ENCODE measurements at places on chromosomes 11 and 22. TPM values are rescaled to one million over a fixed set of nuclear protein-coding genes. Genes with fewer than 3 reads are reported as not detected.

- H3K4me1 ChIP-seq: no peaks in the 10 kb centered on the region
- H3K27me3 ChIP-seq: no peaks in the 10 kb centered on the region
- H3K4me3 ChIP-seq: no peak overlapping the region
- DNase-seq: no peak
These were observed 48.1 kb upstream of the FGF3 start for GRCh38 chr11:69867076-69868005.

DNA sequence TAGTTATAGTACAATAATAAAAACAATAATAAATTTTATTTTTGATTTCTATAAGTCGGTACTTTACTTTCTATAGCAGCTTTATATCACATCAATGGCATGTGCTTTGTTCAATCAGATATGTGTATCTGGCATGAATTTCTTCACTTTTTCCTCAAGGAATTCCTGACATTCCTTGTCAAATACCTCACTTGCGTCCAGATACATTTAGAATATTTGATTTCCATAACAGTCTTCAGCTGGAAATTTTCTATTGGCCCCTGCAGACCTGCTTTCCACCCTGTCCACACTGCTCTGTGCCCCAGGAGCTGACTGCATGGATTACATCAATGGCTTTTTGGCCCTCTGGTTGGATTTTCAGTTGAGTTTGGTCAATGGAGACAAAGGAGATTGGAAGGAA, 93.2 kb downstream of the FAR1 start:
- no peaks in the 10 kb centered on the region for H3K27me3 ChIP-seq
- no peak for DNase-seq
- H3K4me3 ChIP-seq: no peak overlapping the region

- no peak overlapping the region for H3K4me3 ChIP-seq
- H3K27ac ChIP-seq: no peak overlapping the region
- no peaks in the 10 kb centered on the region for H3K27me3 ChIP-seq
- H3K36me3 ChIP-seq: no peaks in the 10 kb centered on the region
- no peak for DNase-seq
These were observed 136.0 kb downstream of the SERGEF start for GRCh38 chr11:17876827-17877226.

GRCh38 chr11:45538363-45538762, 127.1 kb downstream of the CHST1 start:
- no peak for DNase-seq
- H3K27me3 ChIP-seq: no peaks in the 10 kb centered on the region
- no peaks in the 10 kb centered on the region for H3K36me3 ChIP-seq

GRCh38 chr22:20031732-20032406, 11.0 kb downstream of the TANGO2 start:
- H3K36me3 ChIP-seq: peaks cover 18% of the 10 kb centered on the region
- H3K27me3 ChIP-seq: no peaks in the 10 kb centered on the region
- no peak for DNase-seq

- no peaks in the 10 kb centered on the region for H3K27me3 ChIP-seq
- DNase-seq: no peak
- no peak overlapping the region for H3K27ac ChIP-seq
- H3K4me1 ChIP-seq: no peaks in the 10 kb centered on the region
- no peak overlapping the region for H3K4me3 ChIP-seq
- H3K36me3 ChIP-seq: no peaks in the 10 kb centered on the region
These were observed 511.2 kb downstream of the BUD13 start for GRCh38 chr11:116261606-116262005.

DNA sequence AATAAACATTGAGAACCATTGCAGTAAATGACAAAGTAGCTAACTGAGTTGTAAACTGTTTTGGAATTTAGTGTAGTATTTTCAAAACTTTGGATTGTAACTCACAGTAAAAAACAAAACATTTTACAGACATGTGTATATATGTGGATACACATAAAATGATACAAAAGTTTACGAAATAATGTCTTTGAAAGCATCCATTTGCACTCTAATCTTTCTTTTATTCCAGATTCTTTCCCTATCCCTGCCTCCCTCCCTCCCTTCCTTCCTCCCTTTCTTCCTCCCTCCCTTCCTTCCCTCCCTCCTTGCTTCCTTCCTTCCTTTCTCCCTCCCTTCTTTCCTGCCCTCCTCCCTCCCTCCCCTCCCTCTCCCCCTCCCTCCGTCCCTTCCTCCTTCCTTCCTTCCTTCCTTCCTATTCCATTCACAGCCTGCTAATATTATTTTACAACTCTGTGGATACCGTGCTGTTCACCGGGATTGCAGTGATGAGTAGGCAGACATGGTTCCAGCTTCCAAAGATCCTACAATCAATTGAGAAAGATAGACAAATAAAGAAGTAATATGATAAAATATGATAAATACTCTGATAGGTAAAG, 3.5 kb downstream of the RRM1 start:
- H3K4me3 ChIP-seq: no peak overlapping the region
- no peak overlapping the region for H3K27ac ChIP-seq
- DNase-seq: no peak

- no peak overlapping the region for H3K27ac ChIP-seq
- DNase-seq: no peak
- H3K4me3 ChIP-seq: no peak overlapping the region
- H3K36me3 ChIP-seq: peaks cover 5% of the 10 kb centered on the region
- H3K4me1 ChIP-seq: peaks cover 8% of the 10 kb centered on the region
These were observed 5.5 kb downstream of the C11orf24 start for GRCh38 chr11:68266121-68266891.

- no peak overlapping the region for H3K4me3 ChIP-seq
- H3K4me1 ChIP-seq: no peaks in the 10 kb centered on the region
- H3K27ac ChIP-seq: no peak overlapping the region
- no peaks in the 10 kb centered on the region for H3K36me3 ChIP-seq
- DNase-seq: no peak
- no peaks in the 10 kb centered on the region for H3K27me3 ChIP-seq
These were observed 28.7 kb downstream of the AMOTL1 start for GRCh38 chr11:94796863-94797262.

GRCh38 chr22:38820020-38820419, 23.8 kb downstream of the NPTXR start:
- no peak for DNase-seq
- no peak overlapping the region for H3K4me3 ChIP-seq
- no peaks in the 10 kb centered on the region for H3K27me3 ChIP-seq
- no peak overlapping the region for H3K27ac ChIP-seq
- no peaks in the 10 kb centered on the region for H3K4me1 ChIP-seq
- no peaks in the 10 kb centered on the region for H3K36me3 ChIP-seq

DNA sequence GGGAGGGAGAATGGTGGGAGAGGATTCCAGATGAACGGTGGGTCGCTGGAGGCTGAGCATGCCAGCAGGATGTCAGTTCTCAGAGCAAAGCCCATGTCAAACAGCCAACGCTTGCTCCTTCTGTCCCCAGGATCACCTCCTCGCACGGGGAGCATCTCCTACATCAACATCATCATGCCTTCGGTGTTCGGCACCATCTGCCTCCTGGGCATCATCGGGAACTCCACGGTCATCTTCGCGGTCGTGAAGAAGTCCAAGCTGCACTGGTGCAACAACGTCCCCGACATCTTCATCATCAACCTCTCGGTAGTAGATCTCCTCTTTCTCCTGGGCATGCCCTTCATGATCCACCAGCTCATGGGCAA, 1.5 kb downstream of the MCHR1 start:
- H3K4me1 ChIP-seq: no peaks in the 10 kb centered on the region
- no peaks in the 10 kb centered on the region for H3K36me3 ChIP-seq
- no peak for DNase-seq

GRCh38 chr11:106495046-106495445, 417.6 kb downstream of the AASDHPPT start:
- H3K4me1 ChIP-seq: no peaks in the 10 kb centered on the region
- no peak overlapping the region for H3K4me3 ChIP-seq
- no peaks in the 10 kb centered on the region for H3K36me3 ChIP-seq
- H3K27me3 ChIP-seq: no peaks in the 10 kb centered on the region
- no peak overlapping the region for H3K27ac ChIP-seq
- no peak for DNase-seq

GRCh38 chr11:70944636-70945035, 307.7 kb downstream of the SHANK2 start:
- DNase-seq: no peak
- H3K4me3 ChIP-seq: no peak overlapping the region
- H3K36me3 ChIP-seq: no peaks in the 10 kb centered on the region
- H3K4me1 ChIP-seq: no peaks in the 10 kb centered on the region
- H3K27me3 ChIP-seq: no peaks in the 10 kb centered on the region

- H3K27ac ChIP-seq: no peak overlapping the region
- DNase-seq: no peak
- no peak overlapping the region for H3K4me3 ChIP-seq
- no peaks in the 10 kb centered on the region for H3K36me3 ChIP-seq
- H3K27me3 ChIP-seq: no peaks in the 10 kb centered on the region
- no peaks in the 10 kb centered on the region for H3K4me1 ChIP-seq
These were observed 22.1 kb upstream of the PEX26 start for GRCh38 chr22:18055619-18056160.

DNA sequence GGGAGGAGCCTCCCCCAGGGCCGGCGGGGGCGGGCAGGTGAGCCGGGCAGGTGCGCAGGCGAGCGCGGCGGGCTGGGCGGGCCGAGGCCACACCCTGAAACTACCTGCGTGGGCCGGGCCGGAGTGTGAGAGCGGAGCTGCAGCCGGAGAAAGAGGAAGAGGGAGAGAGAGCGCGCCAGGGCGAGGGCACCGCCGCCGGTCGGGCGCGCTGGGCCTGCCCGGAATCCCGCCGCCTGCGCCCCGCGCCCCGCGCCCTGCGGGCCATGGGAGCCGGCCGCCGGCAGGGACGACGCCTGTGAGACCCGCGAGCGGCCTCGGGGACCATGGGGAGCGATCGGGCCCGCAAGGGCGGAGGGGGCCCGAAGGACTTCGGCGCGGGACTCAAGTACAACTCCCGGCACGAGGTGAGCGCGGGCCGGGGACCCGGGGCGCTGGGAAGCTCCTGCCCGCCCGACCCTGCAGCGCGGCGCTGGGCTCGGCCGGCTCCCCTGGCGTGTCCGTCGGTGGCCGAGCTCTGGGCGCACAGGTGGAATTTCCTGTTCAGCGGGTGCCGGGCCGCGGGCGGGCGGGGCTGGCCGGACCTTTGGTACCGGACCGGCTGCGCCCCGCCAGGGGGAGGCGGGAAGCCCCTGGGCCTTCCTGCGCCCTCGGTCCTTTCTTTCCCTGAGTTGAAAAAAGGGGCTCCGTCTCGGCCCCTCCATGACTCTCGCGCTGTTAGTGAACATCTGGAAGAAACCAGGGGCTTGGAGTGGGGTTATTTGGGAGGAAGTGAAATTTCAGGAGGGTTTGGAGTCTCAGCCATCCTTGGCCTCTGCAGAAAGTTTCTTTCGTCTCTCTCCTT, at the start of gene ST14:
TSS of gene ST14 (plus strand) at position 126 of the 841 bp plus-strand sequence. CDS start at position 324, 198 bp downstream.
- no peak within 1 kb of the TSS for H3K4me3 ChIP-seq
- DNase-seq: no peak
- H3K27me3 ChIP-seq: no peaks in the 10 kb centered on the region

GRCh38 chr11:110431674-110432073, 1.9 kb downstream of the FDX1 start:
- no peaks in the 10 kb centered on the region for H3K27me3 ChIP-seq
- H3K27ac ChIP-seq: peak overlapping the region; percentile 87
- no peaks in the 10 kb centered on the region for H3K36me3 ChIP-seq
- no peak for DNase-seq
- H3K4me3 ChIP-seq: peak overlapping the region; percentile 91
- peaks cover 18% of the 10 kb centered on the region for H3K4me1 ChIP-seq

DNA sequence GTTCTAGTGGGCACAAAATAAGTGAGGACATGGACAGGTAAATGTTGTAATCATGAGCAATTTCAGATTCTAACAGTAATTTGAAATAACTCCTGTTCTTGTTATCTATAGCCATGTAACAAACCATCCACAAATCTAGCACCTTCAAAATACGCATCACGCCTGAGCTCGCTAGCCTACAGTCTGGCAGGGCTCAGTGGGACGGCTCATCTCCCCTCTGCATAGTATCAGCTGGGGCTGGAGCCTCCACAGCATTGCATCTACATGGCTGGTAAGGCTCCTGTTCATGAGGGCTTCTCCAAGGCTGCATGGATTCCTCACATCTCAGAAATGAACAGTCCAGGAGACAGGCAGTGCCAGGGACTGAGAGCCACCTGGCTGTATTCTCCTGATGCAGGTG, 112.6 kb downstream of the KCNQ1 start:
- no peaks in the 10 kb centered on the region for H3K36me3 ChIP-seq
- no peaks in the 10 kb centered on the region for H3K27me3 ChIP-seq
- no peak overlapping the region for H3K27ac ChIP-seq
- no peak for DNase-seq
- no peaks in the 10 kb centered on the region for H3K4me1 ChIP-seq

DNA sequence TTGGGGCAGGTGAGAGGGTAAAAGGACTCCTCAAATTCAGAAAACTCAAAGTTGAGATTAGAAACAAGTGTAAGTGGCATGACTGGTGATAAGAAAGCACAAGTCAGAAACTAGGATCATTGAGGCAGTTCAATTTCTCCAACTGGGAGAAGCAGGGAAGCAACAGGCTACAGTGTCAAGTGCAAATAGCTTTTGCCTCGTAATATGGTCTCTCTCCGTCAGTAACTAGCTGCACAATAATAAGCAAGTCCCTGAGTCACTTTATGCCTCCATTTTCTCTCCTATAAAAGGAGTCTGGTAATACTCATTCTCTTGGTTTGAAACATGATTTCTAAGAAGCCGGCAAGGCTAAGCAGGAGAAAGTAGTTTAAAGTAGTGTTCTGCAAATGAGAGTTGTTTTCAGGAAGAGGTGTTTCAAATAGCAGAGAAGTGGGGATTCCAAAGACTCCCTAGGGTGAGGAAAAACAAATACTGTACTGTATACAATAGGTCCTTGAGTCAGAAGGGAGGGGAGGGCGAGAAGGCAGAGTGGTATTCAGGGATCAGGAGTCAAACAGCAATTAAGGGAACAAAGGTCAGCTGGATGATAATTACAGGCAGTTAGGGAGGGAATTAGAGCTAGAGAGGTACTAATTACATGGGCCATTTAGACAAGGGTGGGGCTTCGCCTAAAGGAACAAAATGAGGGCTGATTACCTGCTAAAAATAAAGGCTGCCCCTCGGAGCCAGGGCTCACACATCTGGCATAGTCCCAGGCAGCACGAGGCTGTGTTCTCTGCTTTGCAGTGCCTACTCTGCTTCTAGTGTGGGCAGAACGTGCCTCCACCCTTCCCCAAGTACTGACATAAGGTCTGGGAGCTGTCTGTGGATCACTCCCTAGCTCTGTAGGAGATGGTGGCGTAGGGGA, 96.0 kb upstream of the BDNF start:
- no peak overlapping the region for H3K4me3 ChIP-seq
- no peaks in the 10 kb centered on the region for H3K27me3 ChIP-seq
- no peaks in the 10 kb centered on the region for H3K36me3 ChIP-seq
- no peaks in the 10 kb centered on the region for H3K4me1 ChIP-seq
- no peak for DNase-seq

The OSM gene
- 6.3 TPM for polyA plus RNA-seq

The COMT gene
- 85.0 TPM for polyA plus RNA-seq

The LRFN4 gene
- polyA plus RNA-seq: not detected

The TRPC6 gene
- polyA plus RNA-seq: not detected

The FLRT1 gene
- polyA plus RNA-seq: 0.05 TPM

The AMBRA1 gene
- polyA plus RNA-seq: 8.9 TPM

The SEZ6L gene
- not detected for polyA plus RNA-seq

The CD248 gene
- 10.9 TPM for polyA plus RNA-seq

The PKNOX2 gene
- polyA plus RNA-seq: not detected

The TRIM6 gene
- polyA plus RNA-seq: not detected

The HYLS1 gene
- 7.5 TPM for polyA plus RNA-seq

The LMF2 gene
- polyA plus RNA-seq: 25.5 TPM
